Small intestine (tissue), 16 donors: ENCODE measurements at places on chromosomes 6 and 20. TPM values are rescaled to one million over a fixed set of nuclear protein-coding genes. Genes with fewer than 3 reads are reported as not detected.

GRCh38 chr20:51715856-51716185 is 52.4 kb downstream of the ATP9A start:
- DNase-seq: no peak
- H3K27ac ChIP-seq: no peak overlapping the region
- no peaks in the 10 kb centered on the region for H3K4me1 ChIP-seq
- H3K36me3 ChIP-seq: peaks cover 23% of the 10 kb centered on the region
- H3K4me3 ChIP-seq: no peak overlapping the region
- no peaks in the 10 kb centered on the region for H3K27me3 ChIP-seq

Gene SLC22A7
- 0.10 TPM for polyA plus RNA-seq

DNA sequence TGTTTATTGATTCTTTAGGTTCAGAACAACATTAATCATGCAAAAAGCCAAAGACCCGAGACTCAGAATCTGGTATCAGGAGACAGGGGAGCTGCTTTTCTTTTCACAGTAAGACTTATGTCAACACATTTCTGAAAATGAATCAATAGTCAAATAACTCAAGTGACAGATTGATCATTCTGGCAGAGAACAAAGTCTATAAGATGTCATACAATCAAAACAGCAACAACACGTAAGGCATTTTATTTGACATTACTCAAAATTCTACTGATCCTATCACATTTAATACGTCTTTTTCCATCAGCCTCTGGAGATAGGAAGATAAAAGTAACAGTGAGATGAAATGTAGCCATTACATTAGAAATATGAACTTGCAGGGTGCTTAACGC is 93.4 kb upstream of the EEF1E1 start:
- no peaks in the 10 kb centered on the region for H3K27me3 ChIP-seq
- no peaks in the 10 kb centered on the region for H3K36me3 ChIP-seq
- H3K4me1 ChIP-seq: no peaks in the 10 kb centered on the region
- H3K27ac ChIP-seq: no peak overlapping the region
- no peak for DNase-seq

GRCh38 chr6:31576897-31577578 is 1.7 kb downstream of the TNF start:
- no peaks in the 10 kb centered on the region for H3K4me1 ChIP-seq
- H3K27ac ChIP-seq: no peak overlapping the region
- DNase-seq: peak; percentile 57

DNA sequence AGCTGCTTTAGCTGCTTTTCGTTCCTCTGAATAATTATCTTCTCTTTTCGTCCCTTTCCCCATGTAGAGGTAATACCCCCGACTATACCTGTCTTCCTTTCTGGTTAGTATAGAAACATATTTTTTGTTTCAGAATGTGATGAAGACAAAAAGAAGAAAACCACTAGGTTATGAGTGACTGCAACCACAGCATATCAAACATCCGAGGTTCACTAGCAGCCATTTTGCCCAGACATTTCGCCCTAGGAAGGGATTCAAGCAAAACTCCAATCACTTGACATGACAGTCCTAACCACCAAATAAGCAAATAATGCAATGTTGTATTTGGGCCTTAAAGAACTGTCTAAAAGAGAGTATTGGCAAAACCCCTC is 9.4 kb downstream of the SNX5 start:
- H3K4me1 ChIP-seq: peaks cover 26% of the 10 kb centered on the region
- no peak for DNase-seq
- peak overlapping the region; percentile 78 for H3K27ac ChIP-seq
- no peaks in the 10 kb centered on the region for H3K27me3 ChIP-seq
- peaks cover 5% of the 10 kb centered on the region for H3K36me3 ChIP-seq

DNA sequence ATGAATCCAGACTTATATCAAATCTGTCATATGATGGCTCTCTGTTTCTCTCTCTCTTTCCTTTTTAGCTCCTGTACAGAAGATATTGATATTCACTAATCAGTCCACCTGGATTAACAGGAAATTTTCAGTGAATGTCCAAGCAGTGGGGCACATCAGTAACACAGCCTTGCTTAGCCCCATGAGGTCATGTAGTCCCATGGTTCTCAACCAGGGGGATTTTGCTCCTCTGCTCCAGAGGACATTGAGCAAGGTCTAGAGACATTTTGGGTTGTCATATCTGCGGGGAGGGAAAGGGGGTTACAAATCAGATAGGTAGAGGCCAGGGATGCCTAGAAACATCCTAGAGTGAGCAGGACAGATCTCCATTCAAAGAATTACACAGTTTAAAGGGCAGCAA is 810 bp downstream of the GSTA1 start:
- H3K27me3 ChIP-seq: peaks cover 1% of the 10 kb centered on the region
- DNase-seq: peak; percentile 16
- H3K36me3 ChIP-seq: no peaks in the 10 kb centered on the region
- H3K27ac ChIP-seq: no peak overlapping the region

Gene JPH2
- polyA plus RNA-seq: 3.6 TPM

GRCh38 chr6:130797061-130797460 is 30.1 kb upstream of the SMLR1 start:
- H3K36me3 ChIP-seq: no peaks in the 10 kb centered on the region
- DNase-seq: no peak
- no peaks in the 10 kb centered on the region for H3K4me1 ChIP-seq
- H3K4me3 ChIP-seq: no peak overlapping the region
- H3K27ac ChIP-seq: no peak overlapping the region

Gene NRSN1
- not detected for polyA plus RNA-seq

Gene SLC24A3
- polyA plus RNA-seq: not detected

DNA sequence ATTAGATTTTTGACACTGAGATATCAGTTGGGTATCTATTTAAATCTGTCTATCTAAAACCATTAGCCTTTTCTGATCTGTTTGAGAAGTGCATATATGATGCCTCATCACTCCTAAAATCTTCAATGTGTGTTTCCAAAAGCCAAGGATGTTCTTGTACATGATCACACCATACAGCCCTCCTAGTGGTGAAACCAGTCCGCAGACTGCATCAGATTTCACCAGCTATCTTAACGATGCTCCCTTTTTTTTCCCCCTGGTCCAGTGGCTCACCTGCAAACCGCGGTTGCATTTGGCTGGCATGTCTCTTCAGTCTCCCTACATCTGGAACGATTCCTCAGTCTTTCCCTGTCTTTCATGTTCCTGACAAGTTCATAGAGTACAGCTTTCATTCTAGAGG is 4.0 kb downstream of the KIZ start:
- peaks cover 3% of the 10 kb centered on the region for H3K4me1 ChIP-seq
- no peak for DNase-seq
- H3K36me3 ChIP-seq: peaks cover 11% of the 10 kb centered on the region
- no peak overlapping the region for H3K27ac ChIP-seq
- no peak overlapping the region for H3K4me3 ChIP-seq
- no peaks in the 10 kb centered on the region for H3K27me3 ChIP-seq

Gene TREML2
- polyA plus RNA-seq: not detected

- H3K27ac ChIP-seq: no peak overlapping the region
- no peak overlapping the region for H3K4me3 ChIP-seq
- H3K36me3 ChIP-seq: no peaks in the 10 kb centered on the region
- no peaks in the 10 kb centered on the region for H3K27me3 ChIP-seq
- DNase-seq: no peak
- H3K4me1 ChIP-seq: peaks cover 8% of the 10 kb centered on the region
Measured at GRCh38 chr6:156949376-156949775, 172.2 kb downstream of the ARID1B start.

- DNase-seq: no peak
- H3K27ac ChIP-seq: no peak overlapping the region
- H3K4me1 ChIP-seq: no peaks in the 10 kb centered on the region
- no peaks in the 10 kb centered on the region for H3K36me3 ChIP-seq
- no peaks in the 10 kb centered on the region for H3K27me3 ChIP-seq
Measured at GRCh38 chr20:5090191-5090590, 29.6 kb downstream of the PCNA start.

DNA sequence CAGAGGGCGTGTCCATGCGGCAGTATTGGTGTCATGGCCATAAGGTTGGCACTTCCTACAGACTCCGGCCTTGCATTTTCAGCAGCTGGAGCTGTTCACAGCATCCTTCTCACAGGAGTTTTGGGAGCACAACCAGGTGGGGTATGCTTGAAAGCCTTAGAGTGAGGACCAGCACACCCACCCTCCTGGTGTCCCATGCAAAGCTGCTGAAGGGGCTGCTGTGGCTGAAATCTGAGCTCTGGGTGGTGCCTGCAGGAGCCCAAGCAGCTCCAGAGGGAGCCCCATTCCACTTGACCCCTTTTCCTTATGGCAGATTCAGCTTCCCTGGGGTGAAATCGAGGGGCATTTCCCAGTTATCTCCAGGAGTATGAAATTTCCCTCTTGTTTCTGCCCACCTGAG is 74.0 kb upstream of the BHLHE23 start:
- peaks cover 2% of the 10 kb centered on the region for H3K27me3 ChIP-seq
- no peaks in the 10 kb centered on the region for H3K4me1 ChIP-seq

Gene RAB44
- 0.18 TPM for polyA plus RNA-seq

Gene NPBWR2
- not detected for polyA plus RNA-seq

DNA sequence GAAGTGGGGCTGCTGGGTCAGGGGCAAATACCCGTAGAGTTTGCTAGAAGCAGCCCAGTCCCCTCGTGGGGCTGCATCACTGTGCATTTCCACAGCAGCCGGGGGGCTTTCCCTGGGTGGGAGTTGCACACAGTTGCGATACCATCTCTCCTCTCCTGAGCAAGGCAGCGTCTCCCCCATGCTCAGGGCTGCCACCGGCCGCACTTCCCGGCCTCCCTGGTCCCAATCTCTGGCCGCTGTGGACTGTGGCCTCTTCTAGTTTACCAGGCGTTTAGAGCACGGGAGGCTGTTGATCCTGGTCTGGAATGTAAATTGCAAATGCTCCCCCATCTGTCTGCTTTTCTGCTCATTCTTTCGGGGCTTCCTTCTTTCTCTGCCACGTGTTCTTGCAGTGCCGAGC is 31.1 kb downstream of the OSBPL2 start:
- H3K27ac ChIP-seq: no peak overlapping the region
- H3K27me3 ChIP-seq: no peaks in the 10 kb centered on the region
- no peak overlapping the region for H3K4me3 ChIP-seq
- H3K36me3 ChIP-seq: peaks cover 21% of the 10 kb centered on the region
- no peaks in the 10 kb centered on the region for H3K4me1 ChIP-seq
- DNase-seq: no peak

DNA sequence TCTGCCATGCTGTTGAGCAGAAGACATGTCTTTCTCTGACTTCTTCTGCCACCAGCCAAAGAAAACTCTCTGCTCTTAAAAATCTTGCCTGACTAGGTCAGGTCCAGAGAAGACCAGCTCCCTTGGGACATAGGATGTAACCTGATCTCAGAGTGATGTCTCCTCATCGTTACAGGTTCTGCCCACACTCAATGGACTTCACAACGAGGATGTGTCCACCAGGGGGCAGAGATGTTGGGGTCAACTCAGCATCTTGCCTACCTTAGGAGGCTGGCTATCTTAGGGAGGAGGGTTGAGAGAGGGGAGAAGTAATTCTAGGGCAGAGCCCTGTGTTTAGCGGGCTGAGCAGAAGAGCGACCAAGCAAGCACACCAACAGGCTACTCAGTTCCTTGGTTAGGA is 207.6 kb upstream of the CDH4 start:
- no peaks in the 10 kb centered on the region for H3K4me1 ChIP-seq
- no peaks in the 10 kb centered on the region for H3K36me3 ChIP-seq
- H3K4me3 ChIP-seq: no peak overlapping the region
- no peaks in the 10 kb centered on the region for H3K27me3 ChIP-seq
- H3K27ac ChIP-seq: no peak overlapping the region

DNA sequence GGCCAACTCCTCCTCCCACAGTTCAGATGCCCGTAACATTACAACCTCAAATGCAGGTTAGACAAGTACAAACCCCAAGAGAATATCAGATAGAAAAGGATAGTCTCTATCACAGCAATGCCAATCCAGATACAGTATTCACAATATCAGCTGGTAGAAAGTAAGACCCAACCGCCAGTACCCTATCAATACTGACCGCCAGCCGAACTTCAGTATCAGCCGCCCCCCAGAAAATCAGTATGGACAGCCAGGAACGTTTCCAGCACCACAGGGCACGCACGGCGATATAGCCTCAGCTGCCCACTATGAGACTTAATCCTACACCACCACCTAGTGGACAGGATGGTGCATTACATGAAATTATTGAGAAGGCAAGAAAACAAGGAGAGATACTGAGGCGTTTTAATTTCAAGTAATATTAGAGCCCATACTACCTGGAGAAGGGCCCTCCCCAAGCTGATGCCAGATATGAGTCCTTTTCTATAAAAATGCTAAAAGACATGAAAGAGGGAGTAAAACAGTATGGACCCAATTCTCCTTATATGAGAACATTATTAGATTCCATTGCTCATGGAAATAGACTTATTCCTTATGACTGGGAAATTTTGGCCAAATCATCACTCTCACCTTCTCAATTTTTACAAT is 17.6 kb upstream of the EIF2S2 start:
- peak; percentile 81 for DNase-seq
- H3K27ac ChIP-seq: no peak overlapping the region
- no peaks in the 10 kb centered on the region for H3K36me3 ChIP-seq
- no peaks in the 10 kb centered on the region for H3K4me1 ChIP-seq
- H3K4me3 ChIP-seq: no peak overlapping the region
